Stimulated activated CD4-positive, alpha-beta T cell treated with anti-CD3 and anti-CD28 coated beads, Interleukin-2, amount 100 ng/mL, for 4 hours (primary cell): ENCODE measurements at places on chromosomes 13 and 19.

GRCh38 chr13:44068737-44069136 lies 189.0 kb downstream of the LACC1 start:
- DNase-seq = no peak

GRCh38 chr13:73793361-73793760 lies 340.8 kb downstream of the KLF12 start:
- DNase-seq = no peak

GRCh38 chr13:78168981-78169380 lies 250.3 kb upstream of the EDNRB start:
- DNase-seq = no peak

DNA sequence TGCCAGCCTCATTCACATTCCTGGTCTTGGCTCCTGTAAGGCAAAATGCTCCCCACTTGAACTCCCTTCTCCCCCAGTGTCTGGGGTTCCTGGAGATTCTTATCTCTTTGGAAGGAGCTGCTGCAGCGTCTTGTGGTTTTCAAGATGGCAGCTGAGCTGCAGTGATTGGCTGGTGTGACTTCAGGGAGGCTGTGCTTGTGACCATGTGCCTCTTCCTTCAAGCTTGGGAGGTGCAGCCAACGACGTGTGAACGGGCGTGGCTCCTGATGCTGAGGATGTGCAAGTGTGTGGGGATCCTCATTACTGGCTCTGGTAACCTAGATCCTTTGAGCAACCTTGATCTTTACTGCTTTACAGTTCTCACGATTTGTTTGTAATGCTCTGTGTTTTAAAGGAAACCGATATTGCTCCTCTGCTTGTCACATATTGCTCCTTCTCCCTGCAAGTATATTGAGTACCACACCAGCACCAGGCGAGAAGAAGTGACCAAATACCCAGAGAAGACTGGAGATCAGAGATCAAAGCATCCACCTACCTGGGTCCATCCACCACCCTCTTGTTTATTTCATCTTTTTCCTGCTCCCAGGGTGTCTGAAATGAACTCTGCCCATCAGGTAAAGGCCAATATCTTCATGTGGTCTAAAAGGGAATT lies 208.5 kb downstream of the FGF9 start:
- no peak for DNase-seq

DNA sequence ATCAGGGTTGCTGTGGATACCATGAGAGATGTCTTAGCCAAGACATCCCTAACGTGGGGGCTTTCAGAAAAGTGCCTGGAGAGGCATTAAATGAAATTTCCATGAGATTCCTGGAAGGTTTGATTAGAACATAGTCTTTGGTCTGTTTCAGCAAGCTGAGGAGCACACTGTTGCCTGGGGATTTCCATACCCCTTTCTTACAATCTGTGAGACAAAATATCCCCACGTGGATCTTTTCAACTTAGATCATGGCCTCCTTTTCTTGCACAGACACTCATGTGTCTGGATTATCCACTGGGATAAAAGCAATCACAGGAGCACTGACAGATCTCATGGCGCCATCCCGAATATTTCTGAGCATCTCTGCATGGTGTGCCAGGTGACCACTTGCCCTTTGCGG lies 41.7 kb downstream of the GPR12 start:
- no peak for DNase-seq
